ENCODE measurements at places on chromosomes 12 and 14.

- DNase-seq = no peak
Observed at GRCh38 chr14:76426161-76426696, 50.3 kb downstream of the ESRRB start.

DNA sequence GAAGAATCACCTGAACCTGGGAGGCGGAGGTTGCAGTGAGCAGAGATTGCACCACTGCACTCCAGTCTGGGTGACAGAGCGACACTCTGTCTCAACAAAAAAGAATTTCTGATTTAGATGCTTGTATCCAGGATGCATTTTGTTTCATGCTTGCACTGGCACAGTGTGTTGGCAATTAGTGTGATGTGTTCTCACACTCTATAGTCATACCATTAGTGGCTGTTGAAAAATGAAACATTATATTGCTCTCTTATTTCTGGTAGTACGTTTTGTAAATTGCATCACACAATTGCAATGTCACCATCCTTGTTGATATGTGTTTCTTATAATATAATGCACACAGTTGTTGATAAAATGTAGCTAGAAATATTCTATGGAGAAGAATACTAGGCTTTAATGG, 51.3 kb upstream of the RMST start:
- DNase-seq = no peak

DNA sequence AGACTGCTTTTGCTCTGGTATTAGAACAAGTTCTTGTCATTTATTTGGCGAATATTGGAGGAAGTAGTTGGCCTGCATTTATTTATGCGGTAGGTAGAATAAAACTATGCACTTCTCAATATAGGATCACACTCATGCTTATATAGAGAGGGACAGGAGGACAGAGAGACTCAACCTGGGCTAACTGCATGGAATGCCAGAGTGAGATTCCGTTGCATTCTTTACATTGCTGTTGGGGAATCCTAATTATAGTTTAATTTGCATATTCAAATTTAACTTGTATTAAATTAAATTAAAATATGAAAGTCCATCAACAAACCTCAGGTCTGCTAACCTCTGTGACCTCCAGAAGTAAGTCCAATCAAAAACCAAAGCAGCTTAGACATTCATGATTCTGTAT, 26.6 kb downstream of the OR10G3 start:
- no peak for DNase-seq

GRCh38 chr14:52068615-52069306, at the start of gene NID2:
NID2 (minus strand) TSS chr14:52069059; CDS start chr14:52068994, 65 bp downstream.
- peak; percentile 93 for DNase-seq

DNA sequence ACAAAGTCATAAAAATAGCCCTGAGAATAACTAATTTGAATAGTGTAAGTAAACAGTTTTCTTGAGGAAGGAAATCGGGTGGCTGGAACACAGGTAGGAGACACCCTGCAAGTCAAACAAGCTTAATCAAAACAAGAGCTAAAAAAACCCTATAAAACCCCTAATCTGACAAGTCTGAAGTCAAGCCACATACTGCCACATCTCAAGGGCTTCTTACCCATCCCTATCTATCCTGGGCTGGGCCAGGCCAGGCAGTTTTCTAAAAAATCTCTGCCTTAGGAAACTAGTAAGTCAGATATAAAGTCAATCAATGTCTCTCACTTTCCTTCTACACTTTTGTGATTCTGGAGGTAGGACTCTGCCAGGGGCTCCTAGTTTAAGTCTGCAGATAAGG, 15.3 kb downstream of the UBE2N start:
- no peak for DNase-seq

- no peak for DNase-seq
Observed at GRCh38 chr12:89544022-89544421, 18.2 kb upstream of the POC1B start.

- no peak for DNase-seq
Observed at GRCh38 chr12:105574056-105574715, 243.7 kb downstream of the C12orf75 start.

DNA sequence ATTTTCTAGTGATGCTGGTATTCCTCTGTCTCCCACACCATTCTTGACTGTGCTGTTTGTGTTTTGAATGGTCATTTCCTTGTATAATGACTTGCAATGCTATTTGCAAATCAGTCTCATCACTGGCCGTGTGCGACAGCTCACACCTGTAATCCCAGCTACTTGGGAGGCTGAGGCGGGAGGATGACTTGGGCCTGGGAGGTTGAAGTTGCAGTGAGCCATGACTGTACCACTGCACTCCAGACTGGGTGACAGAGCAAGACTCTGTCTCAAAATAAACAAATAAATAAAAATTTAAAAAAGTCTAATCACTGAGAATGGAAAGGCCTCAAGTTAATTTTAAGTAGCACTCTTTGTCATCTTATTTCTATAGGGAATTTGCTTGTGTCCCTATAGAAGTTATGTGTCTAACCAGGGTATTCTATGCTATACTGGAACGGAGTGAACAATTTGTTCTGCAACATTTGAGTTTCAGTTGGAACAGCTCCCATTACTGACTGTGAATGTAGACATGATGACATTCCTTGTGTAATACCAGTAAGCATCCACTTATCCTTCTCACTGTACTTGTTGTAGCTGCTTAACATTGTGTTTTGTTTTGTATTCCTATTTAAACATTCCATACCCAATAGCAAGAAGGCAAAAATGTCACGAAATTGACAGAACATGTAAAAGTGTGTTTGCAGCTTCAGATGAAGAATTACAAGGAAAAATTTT, 126.3 kb downstream of the MGST1 start:
- no peak for DNase-seq

DNA sequence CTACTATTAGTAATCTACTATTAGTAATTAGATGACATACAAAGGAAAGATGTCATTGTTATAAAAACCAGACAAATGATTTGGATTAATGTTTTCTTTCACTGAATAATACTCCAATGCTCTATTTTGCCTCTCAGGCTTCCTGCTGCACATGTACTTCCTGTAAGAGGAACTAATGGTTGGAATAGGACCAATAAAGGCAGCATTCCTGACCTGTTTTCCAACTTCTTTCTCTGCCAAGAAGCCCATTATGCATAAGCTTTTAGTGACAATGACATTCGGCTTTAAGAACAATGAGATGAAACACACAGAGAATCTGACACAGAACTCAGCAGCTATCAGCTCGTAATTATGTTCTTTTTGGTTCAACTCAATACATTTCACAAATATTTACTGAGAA, 5.2 kb upstream of the C12orf56 start:
- no peak for DNase-seq

GRCh38 chr12:47449797-47450196, 256.0 kb downstream of the RPAP3 start:
- no peak for DNase-seq

GRCh38 chr12:82027612-82028011, 268.5 kb upstream of the PPFIA2 start:
- DNase-seq = no peak

GRCh38 chr14:105077649-105077995, 12.4 kb upstream of the GPR132 start:
- DNase-seq = no peak
